ENCODE measurements at places on chromosomes 1 and 21.
A peak's percentile ranks its signal among the peaks of the same experiment; 100 is the strongest.

DNA sequence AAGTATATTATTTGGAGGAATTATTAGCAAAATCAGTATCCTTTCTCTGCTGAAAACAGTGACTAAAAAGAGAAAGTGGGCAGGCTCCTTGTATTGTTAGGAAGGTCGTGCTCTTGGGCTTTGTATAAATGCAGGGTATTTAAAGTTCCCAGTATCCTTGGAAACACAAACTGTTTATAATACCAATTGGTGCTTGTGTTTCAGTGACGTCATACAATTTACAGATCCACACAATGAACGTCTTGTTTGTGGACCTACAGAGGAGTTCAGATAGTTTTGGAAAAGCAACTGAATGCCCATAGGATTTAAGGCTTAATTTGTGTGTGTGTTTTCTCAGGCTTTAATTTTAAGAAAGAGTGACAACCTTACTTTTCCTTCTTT is 168.2 kb downstream of the RASAL2 start:
- DNase-seq, result no peak

DNA sequence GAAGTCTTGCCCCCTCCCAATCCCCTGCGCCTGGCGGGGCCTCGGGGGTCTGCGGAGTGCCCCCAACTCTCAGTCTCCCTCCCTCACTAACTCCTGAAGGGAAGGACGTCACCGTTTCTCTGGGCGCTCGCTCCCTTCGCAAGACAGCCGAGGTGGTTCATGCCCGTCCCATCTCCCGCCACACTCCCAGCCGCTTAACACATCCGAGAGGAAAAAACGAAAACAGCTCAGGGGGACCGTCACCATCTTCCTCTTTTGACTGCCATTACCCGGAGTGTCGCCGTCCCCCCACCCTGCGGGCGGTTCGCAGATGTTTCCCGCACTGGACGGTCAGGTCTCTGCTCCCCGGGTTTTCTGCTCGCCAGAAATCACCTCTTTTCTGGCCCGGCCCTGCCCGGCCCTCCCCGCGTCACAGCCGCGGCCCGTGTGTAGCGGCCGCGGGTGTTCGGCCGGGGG is 532 bp downstream of the ERO1B start:
- DNase-seq, result peak; percentile 34

- DNase-seq, result peak; percentile 76
These were observed 6.2 kb downstream of the ILDR2 start for GRCh38 chr1:166969074-166969677.

DNA sequence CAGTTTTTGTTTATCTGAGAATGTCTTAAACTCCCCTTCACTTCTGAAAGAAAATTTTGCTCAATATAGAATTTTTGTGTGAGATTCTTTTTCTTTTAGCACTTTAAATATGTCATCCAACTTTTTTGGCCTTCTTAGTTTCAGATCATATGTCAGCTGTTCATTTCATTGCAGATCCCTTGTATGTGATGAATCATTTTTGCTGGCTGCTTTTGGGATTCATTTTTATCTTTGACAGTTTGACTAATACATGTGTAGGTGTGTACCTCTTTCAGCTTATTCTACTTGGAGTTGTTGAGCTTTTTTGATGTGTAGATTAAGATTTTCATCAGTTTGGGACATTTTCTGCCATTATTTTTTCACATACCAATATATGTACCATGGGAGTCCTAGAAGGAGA is 156.8 kb downstream of the FASLG start:
- no peak for DNase-seq

DNA sequence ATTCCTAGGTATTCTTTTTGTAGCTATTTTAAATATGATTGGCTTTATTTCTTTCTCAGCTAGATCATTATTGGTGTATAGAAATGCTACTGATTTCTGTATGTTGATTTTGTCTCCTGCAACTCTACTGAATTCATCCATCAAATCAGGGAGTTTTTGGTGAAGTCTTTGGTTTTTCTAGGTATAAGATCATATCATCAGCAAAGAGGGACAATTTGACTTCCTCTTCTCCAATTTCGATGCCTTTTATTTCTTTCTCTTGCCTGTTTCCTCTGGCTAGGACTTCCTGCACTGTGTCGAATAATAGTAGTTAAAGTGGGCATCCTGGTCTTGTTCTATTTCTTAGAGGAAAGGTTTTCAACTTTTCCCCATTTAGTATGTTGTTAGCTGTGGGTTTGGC is 27.5 kb upstream of the PRKACB start:
- DNase-seq, result no peak

- no peak for DNase-seq
These were observed 26.3 kb upstream of the NEK2 start for GRCh38 chr1:211701733-211702132.

- DNase-seq, result no peak
These were observed 36.6 kb downstream of the LUZP1 start for GRCh38 chr1:23132033-23132432.

- no peak for DNase-seq
These were observed 37.0 kb downstream of the SLC9A1 start for GRCh38 chr1:27117733-27118439.

DNA sequence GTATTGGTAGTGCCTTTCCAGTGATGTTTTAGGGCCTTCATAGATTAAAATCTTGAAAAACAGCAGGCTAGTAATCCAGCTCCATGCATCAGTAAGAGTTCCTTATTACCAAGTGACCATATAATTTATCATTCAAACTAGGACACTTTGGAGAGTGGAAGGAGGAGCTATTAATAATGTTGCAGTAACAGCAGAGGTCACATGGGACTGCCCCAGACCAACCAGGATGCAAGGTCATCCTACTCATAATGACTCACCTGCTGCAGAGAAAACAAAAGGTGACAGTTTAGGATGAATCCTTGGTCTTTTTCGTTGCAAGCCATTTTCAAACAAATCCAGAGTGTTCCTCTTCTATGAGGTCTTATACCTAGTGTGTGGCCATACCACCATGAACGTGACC is 187.4 kb downstream of the NUF2 start:
- no peak for DNase-seq

DNA sequence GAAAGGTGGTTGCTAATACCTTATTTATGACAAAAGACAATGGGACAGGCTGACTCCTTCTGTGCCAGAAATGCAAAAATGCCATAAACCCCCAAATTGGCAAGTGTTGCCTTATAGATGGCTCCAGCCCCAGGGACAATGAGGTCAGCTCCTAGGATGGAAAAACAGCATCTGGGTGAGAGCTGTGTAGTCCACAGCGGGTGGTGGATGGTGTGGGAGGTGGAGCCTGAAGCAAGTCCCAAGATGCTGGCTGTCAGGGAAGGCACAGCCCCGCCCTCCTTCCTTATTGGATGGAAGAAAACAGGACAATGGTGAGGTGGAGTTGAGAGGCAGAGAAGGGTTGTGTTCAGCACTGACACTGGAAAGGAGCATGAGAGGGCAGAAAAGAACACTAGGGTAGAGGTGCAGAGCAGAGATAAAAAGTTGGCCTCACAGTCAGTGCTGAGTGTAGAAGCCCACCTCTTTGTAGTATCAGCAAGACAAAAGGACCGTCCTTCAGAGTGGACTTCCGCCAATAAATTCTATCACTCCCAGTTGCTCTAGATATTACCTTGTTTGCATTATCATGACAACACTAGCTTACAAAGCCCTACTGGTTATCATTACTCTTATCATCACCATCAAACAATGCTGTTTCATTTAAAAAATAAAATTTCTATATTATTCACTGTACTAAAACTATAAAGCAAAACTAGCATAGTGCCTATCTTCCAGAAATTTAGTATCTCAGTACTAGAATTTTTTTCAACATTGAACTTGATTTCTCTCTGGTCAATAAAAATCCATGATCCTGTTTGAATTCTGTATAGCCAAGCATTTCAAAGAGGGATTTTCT is 3.7 kb upstream of the SDE2 start:
- DNase-seq, result peak; percentile 15

- no peak for DNase-seq
These were observed 74.1 kb upstream of the CASZ1 start for GRCh38 chr1:10870493-10871096.

DNA sequence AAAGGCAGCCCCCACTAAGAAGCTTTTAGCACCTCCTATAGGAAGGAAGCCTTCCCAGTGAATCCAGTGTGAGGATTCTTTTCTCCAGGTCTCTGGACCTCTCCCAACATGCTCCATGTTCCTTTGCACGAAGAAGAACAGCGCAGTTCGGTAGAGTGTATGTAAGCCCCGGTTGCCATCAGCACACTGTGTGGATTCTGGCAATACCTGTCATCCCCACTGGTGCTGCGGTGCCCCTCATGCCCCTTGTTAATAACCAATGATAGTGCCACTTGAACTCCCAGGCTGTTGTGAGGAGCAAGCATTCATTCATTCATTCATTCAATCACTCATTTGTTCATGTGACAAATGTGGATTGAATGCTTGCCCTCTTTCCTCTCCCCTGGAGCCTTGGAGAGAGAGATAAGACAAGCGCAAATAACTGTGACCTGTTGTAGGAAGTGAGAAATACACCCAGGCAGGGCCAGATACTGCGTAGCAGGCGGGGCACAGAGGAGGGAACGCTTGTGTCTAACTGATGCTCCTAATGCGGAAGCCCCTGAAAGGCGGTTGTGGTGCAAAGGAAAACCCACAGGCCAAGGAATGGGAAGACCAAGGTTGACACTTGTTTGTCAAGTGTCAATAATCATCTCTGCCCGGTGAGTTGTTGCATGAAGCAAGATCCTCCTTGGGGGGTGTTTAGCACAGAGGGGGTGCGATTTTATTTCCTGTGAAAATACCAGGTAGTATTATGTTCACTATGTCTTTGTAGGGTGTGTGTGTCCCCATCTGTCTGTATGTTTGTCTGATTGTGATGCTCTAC is 9.8 kb downstream of the LGR6 start:
- no peak for DNase-seq

- DNase-seq, result no peak
These were observed 30.8 kb upstream of the ZNF648 start for GRCh38 chr1:182092336-182092735.

- DNase-seq, result no peak
These were observed 16.2 kb upstream of the COL18A1 start for GRCh38 chr21:45388611-45389296.

- DNase-seq, result no peak
These were observed 6.0 kb upstream of the STMN1 start for GRCh38 chr1:25912076-25912831.

DNA sequence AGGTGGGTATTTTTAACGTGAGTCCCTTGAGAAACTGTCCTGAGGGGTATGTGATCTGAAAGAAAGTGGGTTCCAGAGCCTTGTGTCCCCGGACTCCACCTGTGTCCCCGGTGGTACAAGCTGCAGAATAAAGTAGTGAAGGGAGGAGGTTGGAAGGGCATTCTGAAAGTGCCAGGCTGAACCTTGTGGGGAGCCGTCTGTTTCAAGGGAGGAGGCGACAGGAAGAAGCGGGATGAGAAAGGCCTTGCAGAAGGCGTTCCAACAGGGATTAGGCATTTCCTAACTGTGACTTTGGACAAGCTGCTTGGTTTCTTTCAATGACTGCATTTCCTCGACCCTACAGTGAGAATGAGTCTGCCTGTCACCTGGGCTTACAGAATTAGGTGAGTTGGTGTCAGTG is 5.8 kb downstream of the FOXD3 start:
- DNase-seq, result no peak

DNA sequence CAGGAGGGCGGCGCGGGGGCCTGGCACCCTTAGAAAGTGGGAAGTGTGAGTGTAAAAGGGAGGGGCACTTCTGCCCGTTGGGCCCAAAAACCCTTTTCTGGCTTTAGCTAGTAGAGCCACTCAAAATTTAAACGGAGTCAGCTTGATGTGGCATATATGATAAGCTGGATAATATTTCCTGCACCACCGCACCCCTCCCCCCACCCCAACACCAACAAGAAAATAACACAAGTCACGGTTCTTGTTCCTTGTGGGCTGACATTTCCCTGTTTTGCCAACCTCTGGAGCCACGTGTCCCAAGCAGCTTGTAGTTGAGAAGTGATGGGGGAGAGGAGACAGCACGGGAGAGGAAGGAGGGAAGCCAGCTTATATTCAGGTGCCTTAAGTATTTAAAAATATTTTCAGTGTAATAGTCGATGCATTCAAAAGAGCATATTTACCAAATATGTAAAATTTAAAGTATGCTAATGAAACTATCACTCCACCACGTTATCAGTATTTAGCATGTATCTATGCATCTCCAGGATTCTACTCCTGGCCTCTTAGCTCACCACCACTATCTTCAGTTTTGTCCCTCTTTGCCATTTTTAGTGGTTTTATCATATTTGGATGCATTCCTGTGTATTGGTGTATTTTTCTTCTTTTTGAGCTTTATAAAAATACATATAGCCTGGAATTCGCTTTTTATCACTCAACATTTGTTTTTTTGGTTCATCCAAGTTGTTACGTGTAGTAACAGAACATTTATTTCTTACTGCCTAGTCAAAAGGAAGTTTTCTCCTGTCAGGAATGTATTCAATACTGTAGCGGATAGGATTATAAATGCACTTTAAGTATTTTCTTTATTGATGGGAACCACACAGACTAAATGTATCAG is 773 bp upstream of the DDX59 start:
- peak; percentile 62 for DNase-seq

DNA sequence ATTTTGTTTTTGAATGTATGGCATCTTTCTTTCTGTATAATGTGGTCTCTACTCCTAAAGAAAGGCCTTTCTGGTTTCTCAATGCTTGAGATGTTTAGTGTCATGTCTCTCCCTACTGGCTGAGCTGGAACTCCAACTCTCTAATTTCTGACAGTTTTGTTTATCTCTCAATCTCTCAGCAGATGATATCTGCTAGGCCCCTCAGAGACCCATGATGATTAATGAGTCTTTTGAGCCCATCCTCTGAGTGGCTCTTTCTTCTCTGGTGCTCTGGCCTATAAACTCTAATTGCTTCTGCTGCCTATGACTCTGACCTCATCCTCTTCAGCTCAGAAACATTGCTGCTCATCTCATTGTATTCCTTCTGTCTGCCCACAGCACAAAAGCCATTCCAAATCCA is 46.6 kb downstream of the CRB1 start:
- no peak for DNase-seq

- DNase-seq, result no peak
These were observed 88.8 kb downstream of the KIF1B start for GRCh38 chr1:10299151-10299550.

GRCh38 chr1:207026104-207026534 is 6.4 kb downstream of the C1orf116 start:
- no peak for DNase-seq

GRCh38 chr21:32806810-32807386 is 35.3 kb upstream of the PAXBP1 start:
- no peak for DNase-seq

GRCh38 chr1:236168716-236169429 is 26.5 kb downstream of the GPR137B start:
- DNase-seq, result no peak

DNA sequence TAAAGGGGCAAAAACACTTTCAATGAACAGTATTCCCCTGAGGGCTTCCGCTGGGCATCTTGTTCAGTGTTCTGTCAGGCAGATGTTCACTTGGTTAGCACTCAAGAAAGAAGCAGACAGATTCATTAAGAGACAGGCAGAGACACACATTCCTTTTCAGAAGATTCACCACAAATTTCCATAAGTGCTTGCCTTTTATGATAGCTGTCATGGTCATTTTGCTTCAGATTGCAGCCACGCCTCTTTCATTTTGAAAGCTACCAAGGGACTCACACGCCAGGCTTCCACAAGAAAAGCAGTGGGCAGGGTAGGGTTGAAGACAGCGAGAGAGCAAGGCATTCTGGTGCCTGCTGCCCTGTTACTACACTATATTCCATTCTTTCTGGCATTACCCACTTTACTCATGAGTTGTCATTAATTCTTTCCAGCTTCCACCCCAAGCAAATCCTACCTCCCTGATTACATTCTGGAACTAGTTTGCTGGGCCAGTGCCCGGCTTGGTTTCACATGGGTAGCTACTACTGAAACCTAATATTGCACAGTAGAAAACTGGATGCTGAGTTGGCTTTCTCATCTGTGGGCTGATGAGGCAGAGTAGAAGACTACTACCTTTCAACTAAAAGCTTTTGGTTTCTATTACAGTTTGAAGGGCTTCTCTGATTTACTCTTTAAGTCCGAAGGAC is 91.2 kb upstream of the COL24A1 start:
- no peak for DNase-seq
